ENCODE measurements at places on chromosomes 12 and 14.

GRCh38 chr12:124315372-124316044, 20.6 kb downstream of the RFLNA start:
- DNase-seq, result no peak

- no peak for DNase-seq
Observed at GRCh38 chr12:109389146-109389545, 41.4 kb downstream of the MYO1H start.

- no peak for DNase-seq
Observed at GRCh38 chr14:29475641-29476040, 452.0 kb downstream of the PRKD1 start.

DNA sequence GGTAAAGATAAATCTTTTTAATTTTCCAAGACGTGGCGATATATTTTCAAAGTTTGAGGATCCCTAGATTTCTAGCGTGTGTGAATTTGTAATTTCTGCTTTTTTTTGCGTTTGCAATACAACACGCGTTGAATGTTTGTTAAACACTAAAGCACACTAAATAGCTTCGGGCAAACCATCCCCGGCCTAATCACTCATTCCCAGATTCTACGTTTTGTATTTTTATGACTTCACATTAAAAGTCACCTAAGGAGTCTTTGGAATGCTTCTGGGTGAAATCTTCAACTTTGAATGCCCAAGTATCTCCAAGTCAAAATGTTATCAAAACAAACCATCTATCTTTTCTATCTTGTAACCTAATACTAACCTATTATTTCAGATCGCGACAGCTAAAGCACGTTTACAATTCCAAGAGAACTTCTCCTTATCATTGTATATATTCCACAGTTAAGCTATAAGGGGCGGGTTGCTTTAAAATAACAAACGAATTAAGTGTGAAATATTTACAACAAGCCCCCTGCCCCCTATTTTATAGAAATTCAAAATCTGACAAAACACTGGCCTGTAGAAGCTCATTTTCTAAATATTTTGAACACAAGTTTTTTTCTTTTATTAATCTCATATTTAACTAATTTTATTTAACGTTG, 1.1 kb downstream of the ALX1 start:
- DNase-seq, result no peak

- no peak for DNase-seq
Observed at GRCh38 chr12:103780093-103780440, 61.0 kb downstream of the NT5DC3 start.

GRCh38 chr12:23025372-23026016, 400.5 kb downstream of the ETNK1 start:
- DNase-seq, result no peak

DNA sequence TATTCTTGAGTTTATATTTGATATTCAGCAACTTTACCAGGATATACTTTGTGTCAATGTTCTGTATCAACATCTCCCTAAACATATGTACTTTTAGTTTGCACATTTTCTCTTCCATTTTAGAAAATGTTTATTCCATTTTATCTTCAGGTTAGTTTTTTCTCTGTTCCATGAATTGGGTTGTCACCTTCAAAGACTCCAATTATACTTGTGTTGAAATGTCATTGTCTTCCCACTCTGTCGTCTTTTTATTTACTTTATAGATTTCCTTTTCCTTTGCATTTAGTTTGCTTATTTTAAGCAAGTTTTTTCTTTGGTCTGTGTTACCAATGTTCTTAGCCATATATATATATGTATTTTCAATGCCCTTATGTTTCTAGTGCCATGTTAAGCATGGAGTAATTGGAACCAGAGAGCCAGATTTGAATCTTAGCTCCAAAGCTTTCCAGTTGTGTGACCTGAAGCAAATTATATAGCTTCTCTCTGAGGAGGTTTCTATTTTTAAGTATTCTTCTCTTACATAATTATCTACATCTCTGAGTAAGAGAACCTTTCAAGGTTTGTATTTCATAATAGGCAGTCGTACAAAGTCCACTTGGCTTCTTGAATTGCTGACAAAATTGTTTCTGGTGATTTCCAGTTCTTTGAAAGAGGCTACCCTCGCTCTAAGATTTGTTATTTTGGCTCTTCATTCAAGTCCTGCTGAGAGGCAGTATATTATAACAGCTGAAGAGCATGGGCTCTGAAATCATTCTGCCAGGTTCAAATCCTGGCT, 85.8 kb upstream of the DYRK2 start:
- no peak for DNase-seq

DNA sequence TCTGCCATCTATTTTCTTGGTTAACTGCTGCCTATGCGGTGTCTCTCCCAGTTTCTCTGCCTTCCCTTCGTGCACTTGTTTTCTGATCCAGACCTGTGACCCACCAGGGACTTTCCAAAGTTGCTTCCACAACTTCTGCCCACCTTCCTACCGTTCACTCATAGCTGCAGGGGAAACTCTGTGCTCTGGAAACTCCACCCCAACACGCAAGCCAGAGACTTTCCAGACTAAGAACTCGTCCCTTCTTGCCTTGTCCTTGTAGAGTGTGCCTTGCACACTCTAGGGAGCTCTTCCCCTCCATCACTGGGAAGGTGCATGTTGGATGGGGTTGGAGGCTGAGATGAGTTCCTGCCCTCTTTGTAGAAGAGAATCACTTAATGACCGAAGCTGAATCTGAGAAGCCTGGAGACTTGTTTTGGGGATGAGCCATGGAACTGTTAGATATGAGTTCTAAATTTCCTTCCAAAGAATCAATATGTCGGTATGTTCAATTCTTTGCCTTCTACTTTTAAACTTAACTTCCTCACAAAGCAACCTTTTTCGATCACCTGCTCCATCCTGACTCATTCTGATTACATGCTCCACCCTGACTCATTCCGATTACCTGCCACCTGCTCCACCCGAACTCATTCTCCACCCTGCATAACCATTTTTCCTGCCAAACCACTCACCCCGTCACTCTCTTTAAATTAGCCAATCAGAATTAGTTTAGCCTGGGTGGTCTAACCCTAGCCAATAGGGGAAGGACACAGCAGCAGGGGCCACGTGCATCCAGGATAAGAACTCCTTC, 82.1 kb upstream of the CAPRIN2 start:
- no peak for DNase-seq

GRCh38 chr14:33938131-33938949, 12.5 kb downstream of the EGLN3 start:
- DNase-seq, result no peak

GRCh38 chr12:50187084-50187900, 20.1 kb upstream of the CERS5 start:
- no peak for DNase-seq

DNA sequence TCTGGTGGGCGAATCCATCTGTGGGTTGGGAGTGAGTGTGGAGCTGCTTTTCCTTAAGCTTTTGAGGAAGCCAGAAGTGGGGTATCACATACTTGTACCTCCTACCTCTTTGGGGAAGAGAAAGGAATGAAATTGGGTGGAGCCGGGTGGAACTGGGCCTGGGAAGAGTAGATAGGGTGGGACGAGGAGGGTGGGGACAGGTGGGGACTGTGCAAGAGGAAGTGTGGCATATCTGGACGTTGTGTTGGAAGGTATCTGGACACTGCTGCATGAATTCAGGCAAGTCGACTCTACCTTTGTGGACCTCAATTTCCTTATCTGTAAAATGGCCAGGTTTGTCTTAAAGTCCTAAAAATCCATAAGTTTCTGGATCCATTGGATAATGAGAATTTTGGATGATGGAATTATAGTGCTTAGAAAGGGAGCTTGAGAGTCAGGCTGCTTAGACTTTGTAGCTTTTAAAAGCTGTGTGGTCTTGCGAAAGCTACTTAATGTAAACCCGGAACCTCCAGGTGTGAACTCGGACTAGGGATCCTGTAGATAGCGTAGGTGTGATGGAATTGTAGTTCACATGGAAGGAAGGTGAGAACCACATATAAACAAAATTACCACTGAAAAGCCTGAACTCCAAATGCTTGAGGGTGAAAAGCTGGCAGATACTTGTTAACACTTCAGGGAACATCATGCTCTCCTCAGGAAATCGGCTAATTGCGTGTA, 2.1 kb downstream of the VRTN start:
- DNase-seq, result no peak

GRCh38 chr14:102517392-102518062, 8.0 kb upstream of the ANKRD9 start:
- no peak for DNase-seq

DNA sequence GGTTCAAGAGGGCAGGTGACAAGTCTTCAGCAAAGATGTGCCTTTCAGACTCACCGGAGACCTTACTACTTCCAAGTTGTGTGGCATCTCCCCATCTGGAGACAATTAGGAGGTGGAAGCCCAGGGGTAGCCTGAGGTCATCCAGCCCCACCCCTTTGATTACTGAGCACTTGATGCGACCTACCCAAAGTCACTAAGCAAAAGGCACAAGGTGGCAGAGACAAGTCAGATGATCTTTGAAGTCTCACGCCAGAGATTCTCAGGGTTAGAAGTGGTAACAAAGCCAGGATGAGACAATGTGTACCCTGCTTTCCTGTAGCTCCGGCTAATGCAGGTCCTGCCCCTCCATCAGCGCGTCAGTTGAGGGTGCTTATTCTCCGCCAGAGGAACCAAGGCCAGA, 1.4 kb upstream of the FOXN3 start:
- no peak for DNase-seq

GRCh38 chr12:42296503-42297109, 29.3 kb downstream of the ZCRB1 start:
- DNase-seq, result no peak
